K562 (cell line): ENCODE measurements at places on chromosomes 3 and 15. TPM values are rescaled to one million over a fixed set of nuclear protein-coding genes. Genes with fewer than 3 reads are reported as not detected.

THAP10 gene
- 0.13 TPM in 1 of 2 replicates, not detected in the other for total RNA-seq

PIGX gene
- 22.5 and 26.9 TPM in 2 replicates for total RNA-seq

GABRR3 gene
- not detected in 2 replicates for total RNA-seq

CFAP20DC gene
- total RNA-seq: 3.5 and 4.6 TPM in 2 replicates

CA12 gene
- 0.07 and 0.09 TPM in 2 replicates for total RNA-seq
